ENCODE measurements at places on chromosomes 4 and X. TPM values are rescaled to one million over a fixed set of nuclear protein-coding genes. Genes with fewer than 3 reads are reported as not detected.

The DDIT4L gene
- total RNA-seq: not detected

The CITED1 gene
- not detected for total RNA-seq

DNA sequence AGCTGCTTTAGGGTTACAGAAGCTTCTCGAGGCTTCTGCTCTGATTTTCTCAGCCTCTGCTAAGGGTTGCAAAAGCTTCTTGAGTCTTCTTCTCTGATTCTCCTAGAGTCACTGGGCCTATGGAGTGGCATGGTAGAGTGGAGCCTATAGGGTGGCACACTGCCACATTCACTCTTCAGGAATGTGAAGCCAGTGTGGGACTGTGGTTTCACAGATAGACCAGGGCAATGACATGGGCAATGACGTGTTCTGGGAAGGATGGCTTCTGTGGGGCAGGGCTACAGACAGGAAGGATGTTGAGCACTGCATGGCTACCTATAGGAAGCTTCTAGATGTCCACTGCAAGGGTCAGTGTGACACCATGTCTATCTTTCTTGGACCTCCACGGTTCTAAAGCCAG is 11.0 kb upstream of the MAMLD1 start:
- DNase-seq: no peak

GRCh38 chr4:74631338-74631737 is 163.0 kb downstream of the BTC start:
- DNase-seq: no peak

- DNase-seq: no peak
Observed at GRCh38 chr4:46258431-46258830, 131.5 kb downstream of the GABRA2 start.

- no peak for DNase-seq
Observed at GRCh38 chr4:179757641-179758040, 2315.4 kb upstream of the AGA start.

DNA sequence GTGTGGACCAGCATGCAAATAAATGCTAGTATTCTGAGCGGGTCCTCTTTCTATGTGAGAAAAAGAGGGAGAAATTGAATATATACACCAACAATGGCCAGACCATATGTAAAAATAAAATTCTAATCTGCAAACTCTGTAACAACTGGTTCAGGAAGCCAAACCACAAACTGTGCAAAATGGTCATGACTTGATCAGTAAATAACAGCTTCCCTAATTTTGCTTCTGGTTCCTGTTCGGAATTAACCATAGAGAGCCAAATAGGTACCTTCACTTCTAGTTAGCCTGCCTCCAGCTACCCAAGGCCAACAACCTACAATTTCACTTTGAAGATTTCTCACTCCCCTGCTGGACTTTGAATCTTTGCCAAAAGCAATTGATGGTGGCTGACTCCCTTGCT is 1313.2 kb downstream of the ADGRL3 start:
- no peak for DNase-seq

DNA sequence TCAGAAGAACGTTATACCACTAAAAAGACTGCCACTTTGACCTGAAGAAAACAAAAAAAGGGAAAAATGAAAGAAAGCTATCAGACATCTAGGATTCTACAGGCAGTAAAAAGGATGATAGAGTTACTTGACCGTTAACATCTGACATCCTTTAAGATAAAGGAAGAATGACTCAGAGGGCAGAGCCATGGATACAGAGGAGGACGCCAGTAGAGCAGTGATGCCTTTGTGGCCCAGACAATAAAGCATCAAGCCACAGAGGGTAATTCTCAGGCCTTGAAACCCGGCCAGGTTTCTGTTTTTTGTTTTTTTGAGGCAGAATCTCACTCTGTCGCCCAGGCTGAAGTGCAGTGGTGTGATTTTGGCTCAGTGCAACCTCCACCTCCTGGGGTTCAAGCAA is 9.5 kb upstream of the BEX1 start:
- DNase-seq: no peak

- no peak for DNase-seq
Observed at GRCh38 chr4:3419836-3420605, 21.7 kb upstream of the HGFAC start.

DNA sequence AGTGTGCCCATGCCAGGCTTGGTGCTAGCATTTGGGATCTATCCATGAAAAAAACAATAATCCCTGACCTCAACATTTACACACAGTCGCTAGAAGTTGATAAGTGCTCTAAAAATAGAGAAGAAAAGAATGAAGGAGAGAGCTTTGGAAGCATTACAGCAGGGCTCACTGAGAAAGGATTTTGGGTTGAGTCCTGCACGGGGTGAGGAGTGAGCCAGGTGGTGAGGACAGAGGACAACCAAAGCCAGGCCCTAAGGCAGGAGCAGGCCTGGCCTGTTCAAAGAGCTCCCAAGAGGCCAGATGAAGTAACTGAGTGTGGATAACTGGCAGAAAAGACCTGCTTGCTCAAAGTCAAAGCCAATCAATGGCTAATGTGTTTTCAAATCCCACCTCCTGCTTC is 20.7 kb upstream of the PROM1 start:
- no peak for DNase-seq

DNA sequence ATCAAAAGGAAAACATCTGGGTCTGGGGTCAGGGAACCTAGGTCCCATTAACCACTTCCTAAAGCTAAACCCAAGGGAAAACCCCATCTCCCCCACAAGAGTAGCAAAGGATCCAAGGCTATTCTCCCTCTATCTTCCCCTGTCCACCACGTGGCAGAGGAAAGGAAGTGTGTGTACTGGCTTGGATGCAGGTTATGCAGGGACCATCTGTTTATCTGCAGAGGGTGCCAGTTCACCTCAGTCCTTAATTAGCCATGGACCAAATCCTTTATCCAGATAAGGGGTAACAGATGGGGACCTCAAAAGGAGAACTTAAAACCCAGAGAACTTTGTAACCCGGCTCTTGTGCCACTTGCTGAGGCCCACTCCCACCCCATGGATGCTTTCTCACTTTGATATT is 135.3 kb downstream of the ZNF518B start:
- no peak for DNase-seq
